Stimulated activated CD8-positive, alpha-beta memory T cell treated with anti-CD3 and anti-CD28 coated beads, Interleukin-15, amount 100 ng/mL, for 4 hours (primary cell): ENCODE measurements at places on chromosomes 11 and 22.
A peak's percentile ranks its signal among the peaks of the same experiment; 100 is the strongest.

DNA sequence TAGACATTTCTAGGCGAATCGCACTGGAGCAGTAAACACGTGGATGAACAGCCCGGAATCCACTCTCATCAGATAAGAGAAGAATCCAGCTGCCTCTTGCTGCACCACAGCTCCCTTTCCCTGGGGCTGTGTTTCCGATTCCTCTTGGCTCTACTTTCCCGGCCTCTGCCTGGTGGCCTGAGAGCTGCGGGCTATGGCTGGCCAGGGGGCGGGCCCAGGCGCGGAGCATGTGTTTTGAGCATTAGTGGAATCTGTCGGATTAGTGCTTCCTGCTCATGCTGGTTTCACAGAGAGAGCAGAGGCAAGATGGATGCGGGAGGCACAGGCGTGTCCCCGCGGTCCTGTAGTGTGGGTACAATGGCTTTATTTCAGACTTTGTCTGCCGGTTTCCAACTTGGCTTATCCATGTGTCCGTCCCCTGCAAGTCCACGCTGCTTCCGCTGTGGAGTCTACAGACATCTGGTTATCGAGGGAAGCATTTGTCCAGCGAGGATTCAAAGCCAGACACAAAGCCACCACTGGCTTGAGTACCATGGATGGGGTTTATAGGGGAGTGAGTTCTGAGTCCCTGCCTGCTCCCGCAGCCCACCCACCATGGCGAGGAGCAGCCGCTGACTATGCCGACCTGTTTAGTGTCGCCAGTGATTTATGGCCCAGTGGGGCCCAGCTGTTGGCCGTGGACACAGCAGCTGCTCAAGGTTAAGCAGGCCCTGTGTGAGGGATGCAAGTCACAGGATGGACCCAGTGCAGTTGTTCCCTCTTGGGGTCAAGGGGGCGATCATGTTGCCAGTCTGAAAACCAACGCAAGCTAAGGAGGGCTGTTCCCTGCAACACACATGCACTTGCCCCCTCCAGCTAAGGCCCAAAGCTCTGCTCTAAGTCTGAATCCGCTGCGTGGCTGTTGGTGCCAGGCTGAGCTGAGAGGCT lies 43.3 kb upstream of the EP300 start:
- DNase-seq = no peak

DNA sequence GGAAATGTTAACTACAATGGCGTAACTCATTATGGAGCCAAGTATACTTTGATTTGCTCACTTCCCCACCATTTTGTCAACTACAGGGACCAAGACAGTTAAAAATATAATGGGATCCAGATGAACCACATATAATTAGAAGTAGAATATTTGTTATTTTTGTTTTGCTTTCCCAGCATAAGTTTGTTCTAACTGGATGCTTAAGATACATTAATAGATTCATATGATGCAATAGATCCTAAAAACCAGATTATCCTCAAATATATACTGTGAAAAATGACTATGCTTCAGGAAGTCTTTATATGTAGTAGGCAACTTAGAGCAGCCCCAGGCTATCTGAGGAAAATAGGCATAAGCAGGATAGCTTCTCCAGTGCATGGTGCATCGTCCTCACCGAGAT lies 38.3 kb downstream of the SESN3 start:
- DNase-seq = no peak

GRCh38 chr11:114061048-114061680 lies 1.7 kb downstream of the ZBTB16 start:
- no peak for DNase-seq

GRCh38 chr22:21921729-21922128 lies 30.9 kb downstream of the PPM1F start:
- DNase-seq = no peak

DNA sequence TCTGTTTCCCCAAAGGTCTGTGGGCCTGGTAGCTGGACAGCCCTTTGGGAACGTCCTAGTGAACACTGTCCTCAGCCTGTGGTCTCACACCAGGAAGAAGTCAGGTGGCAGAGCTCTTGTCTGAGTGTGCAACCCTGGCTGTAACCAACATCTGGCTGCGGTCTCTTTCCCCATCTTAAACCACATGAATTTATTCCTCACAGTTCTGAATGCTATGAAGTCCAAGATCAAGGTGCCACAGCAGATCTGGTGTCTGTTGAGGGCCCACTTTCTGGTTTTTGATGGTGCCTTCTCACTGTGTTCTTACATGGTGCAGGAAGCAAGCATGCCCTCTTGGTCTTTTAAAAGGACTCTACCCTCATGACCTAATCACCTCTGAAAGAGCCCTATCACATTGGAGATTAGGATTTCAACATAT lies 2.7 kb downstream of the UPB1 start:
- no peak for DNase-seq

DNA sequence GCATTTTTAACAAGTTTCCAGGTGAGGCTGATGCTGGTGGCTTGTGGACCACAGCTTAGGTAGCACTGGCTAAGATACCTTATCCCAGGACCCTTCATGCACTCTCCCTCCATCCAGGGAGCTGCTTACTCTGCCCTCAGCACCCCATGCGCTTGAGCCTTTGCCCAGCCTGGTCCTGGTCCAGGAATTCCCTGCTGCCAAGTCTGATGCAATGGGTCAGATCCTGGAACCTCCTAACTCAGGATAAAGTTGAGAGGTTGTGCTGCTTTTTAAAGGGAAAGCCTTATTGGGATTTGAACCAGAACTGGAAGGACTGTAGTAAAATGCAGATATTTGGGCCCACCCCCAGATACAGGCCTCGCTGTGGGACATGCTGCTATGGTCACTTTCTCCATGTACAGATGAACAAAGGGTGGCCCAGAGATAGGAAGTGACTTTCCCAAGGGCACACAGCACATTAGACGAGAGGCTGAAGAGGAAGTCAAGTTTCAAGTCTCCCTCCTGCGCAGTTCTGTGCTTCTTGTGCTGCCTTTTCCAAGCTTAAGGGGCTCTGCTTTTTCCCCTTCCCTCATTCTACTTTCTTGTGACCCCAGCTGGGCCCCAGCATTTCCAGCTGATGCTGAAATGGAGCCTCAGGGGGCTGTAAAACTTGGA lies 824 bp upstream of the LGALS12 start:
- no peak for DNase-seq

GRCh38 chr11:16047073-16047472 lies 309.3 kb downstream of the SOX6 start:
- no peak for DNase-seq

GRCh38 chr22:23527971-23528740 lies 51.9 kb downstream of the IGLL1 start:
- DNase-seq = no peak

DNA sequence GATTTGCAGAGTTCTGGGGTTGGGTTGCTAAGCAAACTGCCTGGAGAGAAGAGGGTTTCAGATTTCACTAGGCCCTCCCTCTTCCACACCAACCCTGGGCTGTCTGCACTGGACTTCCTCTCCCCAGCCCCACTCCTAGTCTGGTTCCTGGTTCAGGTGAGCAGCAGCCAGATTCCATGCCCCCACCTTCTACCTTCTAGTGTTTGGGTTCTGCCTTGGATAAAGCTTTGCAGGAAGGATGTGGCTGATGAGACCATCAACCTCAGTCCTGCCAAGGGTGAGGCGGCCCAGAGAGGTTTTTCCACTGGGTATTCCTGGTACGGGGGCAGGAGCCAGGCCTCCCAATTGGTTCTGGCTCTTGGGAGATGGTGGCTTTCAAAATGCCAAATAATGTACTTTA lies 68.3 kb downstream of the BCR start:
- no peak for DNase-seq

DNA sequence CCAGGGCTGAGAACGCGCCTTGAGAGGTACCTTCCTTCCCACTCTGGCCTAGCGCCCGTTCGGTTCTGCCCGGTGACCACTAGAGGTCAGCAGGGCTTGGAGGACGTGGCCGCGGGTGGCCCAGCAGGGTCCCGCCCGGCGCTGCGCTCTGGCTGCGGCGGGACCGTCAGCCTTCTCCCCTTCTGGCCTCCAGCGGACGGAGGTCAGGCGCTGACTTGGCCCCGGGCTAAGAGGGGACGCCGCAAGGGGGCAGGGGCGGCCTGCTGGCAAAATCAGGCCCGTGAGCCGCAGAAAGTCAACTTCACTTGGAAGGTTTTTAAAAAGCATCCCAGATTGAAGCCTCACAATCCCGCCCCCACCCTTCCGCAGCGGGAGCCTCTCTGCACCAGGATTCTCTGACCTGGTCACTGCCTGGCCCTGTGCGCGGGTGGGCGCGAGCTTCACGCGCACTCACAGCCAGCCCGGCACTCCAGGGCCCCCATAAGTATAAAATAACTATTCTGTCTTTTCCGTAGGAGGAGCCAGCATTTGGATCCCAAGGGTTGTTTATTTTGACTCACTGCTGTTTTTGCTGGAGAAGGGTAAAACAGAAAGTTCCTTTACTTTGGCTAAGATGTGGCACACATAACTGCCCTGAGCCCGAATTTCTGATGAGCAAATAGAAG lies 23.2 kb upstream of the ZBTB16 start:
- peak; percentile 9 for DNase-seq

DNA sequence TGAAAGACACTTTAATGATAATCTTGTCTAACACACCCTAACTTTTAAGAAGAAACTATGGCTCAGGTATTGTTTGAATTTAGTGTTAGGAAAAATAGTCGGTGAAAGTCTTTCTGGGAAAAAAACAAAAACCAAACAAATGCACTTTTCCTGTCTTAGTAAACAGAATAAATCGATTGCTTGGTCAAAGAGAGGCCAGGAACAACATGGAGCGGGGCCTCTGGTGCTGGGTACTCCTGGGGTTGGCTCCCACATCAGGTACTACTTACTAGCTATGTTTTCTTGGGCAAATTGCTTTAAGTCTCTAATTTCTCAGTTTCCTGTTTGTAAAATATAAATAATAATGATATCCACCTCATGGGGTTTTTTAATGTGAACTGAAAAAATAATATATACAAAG lies 46.8 kb downstream of the NAV2 start:
- no peak for DNase-seq

- DNase-seq = no peak
Measured at GRCh38 chr22:47355776-47356510, 593.5 kb downstream of the TBC1D22A start.

DNA sequence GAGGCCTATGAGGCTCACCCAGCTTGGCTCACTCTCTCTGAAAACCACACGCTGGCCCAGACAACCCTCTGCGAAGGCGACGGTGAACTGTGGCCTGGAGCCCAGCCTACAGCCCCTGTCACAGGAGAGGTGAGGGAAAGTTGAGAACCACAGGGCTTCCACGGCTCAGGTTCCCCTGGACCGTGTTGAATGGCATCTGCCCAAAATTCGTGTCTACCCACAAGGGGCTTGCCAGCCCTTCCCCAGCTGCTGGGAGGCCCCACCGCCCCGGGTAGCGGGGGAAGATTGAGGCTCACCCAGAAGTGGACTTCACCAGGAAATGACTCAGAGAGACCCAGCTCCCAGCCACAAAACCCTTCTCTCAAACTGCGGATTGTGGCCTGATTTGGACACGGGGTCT lies 197.1 kb downstream of the CTTN start:
- DNase-seq = no peak

DNA sequence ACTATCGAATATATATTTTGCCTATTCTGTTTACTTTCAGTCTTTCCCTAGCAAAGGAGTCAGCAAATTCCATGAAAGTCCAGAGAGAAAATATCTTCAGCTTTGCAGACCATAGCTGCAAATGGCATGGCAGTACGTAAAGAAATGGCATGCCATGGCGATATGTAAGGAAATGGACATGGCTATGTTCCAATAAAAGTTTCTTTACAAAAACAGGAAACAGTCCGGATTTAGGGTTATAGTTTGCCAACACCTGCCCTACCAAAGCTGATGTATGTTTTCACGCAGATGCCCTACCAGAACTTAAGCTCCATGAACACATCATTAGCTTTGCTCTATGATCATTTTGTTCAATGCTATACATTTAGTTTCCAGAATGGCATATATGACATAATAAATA lies 19.5 kb downstream of the KIAA0930 start:
- DNase-seq = no peak
